ENCODE measurements at places on chromosomes 1 and 21.

DNA sequence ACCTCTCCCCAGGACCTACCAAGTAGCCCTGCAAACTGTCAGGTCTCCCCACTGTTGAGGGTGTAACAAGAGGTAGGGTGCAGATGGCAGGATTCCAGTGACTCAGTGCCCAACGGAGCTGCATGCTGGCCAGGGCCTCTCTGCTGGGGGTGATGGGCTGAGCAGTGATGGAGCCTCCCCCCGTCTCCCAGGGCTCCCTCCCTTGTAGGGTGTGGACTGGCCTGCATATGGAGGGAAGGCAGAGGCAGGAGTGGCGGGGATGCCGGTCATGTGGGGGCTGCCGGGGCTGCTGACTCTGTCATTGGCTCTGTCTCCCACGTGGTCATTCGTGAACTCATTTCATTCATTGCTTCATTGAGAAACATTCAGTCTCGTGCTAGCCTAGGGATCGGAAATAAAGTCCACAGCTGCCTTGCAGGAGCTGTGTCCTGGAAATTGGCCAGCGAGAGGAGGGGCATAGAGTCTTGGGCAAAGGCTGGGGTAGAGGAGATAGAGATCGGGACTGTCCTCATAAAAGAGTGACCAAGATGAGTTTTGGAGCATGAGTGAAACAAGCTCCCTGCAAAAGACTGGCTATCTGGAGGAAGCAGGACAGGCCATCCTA is 22.9 kb upstream of the DISP3 start:
- DNase-seq = no peak

- no peak for DNase-seq
These were observed 2.9 kb downstream of the TTC22 start for GRCh38 chr1:54798206-54798605.

DNA sequence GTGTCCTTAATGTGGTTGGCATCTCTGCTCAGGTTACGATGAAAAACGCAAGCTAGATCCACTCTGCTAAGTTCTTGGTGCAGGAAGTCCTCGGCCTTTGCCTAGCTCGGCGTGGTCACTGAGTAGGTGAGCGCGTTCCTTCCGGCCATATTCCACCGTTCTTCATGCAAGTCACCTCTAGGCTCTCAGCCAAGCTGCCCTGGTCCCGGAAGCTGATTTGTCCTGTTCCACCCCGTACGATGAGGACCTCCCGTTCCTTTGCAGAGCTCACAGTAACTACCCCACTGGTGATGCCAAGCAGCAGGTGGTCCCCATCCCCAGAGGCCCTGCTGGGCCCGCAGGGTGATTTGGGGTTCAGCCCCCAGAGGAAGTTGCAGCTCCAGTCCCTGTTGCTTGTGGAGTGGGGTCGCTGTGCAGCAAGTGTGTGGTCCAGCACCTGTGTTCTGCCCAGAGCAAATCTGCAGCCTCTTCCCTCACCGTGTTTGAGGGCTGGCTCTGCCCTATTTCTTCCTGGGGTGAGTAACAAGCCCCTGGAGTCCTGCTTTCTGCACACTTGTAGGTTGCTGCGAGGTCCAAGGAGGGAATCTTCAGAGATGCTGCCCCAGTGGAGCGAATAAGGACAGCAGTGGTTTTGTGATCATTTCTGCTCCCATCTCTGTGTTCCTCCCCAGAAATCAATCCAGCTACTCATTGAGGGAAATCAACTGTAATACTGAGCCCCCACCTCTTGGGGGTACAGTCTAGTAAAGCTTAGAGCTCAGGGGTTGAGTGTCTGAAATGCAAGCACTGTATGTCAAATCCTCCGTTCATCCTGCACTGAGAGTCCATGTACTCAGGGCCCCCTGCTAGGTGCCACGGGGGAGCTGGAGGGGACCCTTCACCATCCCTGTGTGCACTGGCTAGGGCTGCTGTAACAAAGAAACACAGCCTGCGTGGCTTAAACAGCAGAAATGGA is 2.3 kb downstream of the UMODL1 start:
- no peak for DNase-seq

DNA sequence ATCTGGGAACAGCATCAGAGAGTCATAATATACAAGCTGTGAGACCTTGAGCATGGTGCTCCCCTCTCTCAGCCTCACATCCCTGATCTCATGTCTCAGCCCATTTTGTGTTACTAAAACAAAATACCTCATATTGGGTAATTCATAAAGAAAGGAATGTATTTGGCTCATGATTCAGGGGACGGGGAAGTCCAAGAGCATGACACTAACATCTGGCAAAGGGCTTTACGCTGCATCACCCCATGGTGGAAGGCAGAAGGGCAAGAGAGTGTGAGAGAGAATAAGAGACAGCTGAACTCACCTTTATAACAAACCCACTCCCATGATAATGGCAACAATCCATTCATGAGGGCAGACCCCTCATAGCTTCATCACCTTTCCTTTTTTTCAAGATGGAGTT is 36.5 kb downstream of the RNASEL start:
- DNase-seq = no peak

- DNase-seq = no peak
These were observed 29.1 kb downstream of the AK5 start for GRCh38 chr1:77310924-77311323.

- DNase-seq = no peak
These were observed 1529.3 kb upstream of the TPTE start for GRCh38 chr21:8991968-8992621.

DNA sequence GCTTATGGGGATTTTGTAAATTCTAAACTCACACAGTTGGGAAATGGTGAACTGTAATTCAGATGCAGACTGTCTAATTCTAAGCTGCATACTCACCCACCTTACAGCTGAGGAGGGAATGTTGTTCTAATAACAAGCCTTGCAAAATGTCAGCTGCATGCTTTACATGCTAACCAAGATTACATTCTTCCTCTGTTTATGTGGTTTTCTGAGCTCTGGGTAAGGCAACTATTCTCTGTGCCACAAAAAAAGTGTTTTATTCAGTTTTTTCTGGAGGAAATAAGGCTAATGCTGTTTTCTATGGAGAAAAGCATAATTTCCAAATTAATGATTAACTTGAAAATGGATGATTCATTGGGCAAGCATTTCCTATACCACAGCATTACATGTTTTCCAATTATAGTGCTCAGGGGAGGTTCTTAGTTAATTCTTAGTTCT is 64.9 kb downstream of the RGS13 start:
- no peak for DNase-seq

DNA sequence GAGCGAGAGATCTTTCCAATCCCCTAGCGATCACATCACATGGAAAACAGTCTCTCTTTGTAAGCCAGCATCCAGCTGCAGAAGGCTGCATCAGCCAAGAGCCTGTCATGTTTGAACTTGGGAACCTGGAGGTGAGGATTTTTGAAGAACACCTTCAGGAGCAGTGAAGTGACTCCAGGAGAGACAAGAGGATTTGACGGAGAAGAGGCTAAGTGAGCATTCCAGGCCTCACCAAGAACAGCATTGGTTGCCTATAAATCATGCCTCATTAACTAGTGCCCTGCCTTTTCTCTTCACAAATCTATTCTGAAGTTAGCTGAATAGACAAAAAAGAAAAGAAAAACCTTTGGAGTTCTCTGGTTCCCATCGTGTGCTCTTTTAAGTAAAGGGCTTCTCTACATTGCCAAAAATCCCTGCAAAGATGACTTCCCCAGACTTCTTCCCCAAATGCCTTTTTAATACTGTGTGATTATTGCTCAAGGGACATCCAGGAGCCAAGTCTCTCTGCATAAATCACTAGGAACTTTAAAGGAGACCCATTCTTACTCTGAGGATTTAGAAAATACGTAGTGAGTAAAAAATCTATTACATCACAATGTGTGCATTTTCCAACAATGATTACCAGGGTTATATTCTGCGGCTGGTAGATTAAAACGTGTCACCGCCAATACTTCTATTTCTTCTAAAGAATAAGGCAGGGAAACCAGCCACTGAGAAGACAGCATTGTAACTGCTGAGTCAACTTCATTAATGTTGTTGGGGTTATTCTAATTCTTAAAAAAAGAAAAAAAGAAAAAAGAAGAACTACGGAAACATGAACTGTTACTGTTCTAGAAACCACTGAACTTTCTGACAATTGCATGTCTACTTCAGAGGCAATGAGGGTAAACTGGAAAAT is 95.2 kb downstream of the KIF14 start:
- DNase-seq = no peak

- no peak for DNase-seq
These were observed 18.7 kb upstream of the PLA2G5 start for GRCh38 chr1:20051218-20051829.

GRCh38 chr21:39452970-39453342 is 1.2 kb downstream of the SH3BGR start:
- peak; percentile 55 for DNase-seq

Measured in C1 segment of cervical spinal cord (tissue), 14 donors.